ENCODE measurements at places on chromosomes 4 and X.

DNA sequence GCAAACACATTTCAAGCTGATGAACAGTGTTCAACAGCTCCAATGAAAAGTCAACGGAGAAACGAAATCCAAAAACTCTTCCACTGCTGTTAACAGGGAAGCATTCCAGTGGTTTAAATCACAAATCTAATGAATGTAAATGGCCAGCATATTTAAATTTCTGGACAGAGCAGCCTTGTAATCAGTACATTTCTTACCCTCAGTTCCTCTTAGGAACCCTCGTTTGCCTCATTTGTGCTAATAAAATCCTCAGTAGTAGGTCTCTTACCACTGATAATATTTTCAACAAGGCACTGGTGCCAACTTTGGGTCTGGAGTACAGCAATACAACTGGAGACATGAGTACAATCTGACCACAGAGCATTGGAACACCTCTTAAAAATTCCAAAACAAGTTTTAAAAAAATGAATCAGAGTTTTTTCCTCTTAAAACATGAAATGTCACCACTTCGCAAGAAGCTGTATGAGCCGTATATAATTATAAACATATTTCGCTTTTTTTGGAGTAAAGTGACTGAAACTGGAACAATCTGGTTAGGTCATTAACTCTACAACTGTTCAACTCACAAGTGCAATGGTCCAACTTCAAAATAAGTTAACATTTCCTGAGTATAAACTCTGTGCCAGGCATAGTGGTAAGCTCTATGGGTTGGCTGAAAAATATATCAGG, 211.2 kb downstream of the CPEB2 start:
- DNase-seq = no peak

DNA sequence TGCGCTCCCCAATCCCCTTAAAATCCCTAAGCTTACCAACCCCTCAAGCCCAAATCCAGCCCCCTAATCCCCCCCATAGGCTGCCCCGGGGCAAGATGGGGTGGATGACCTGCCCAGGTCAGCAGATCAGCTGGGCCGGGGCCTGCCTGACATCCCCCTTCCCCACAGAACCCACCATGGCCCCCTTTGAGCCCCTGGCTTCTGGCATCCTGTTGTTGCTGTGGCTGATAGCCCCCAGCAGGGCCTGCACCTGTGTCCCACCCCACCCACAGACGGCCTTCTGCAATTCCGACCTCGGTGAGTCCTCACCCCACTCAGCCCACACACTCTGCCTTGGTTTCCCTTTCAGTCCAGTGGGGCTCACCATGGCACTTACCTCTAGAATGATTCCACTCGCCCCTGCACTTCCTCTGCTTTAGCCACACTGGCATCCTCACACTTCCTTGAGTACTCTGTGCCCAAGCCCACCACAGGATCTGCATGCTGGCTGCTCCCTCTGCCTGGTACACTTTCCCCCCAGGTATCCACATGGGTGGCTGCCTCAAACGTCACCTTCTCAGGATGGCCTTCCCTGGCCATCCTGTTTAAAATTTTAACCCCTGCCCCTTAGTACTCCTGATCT, 1.1 kb downstream of the TIMP1 start:
- DNase-seq = no peak

DNA sequence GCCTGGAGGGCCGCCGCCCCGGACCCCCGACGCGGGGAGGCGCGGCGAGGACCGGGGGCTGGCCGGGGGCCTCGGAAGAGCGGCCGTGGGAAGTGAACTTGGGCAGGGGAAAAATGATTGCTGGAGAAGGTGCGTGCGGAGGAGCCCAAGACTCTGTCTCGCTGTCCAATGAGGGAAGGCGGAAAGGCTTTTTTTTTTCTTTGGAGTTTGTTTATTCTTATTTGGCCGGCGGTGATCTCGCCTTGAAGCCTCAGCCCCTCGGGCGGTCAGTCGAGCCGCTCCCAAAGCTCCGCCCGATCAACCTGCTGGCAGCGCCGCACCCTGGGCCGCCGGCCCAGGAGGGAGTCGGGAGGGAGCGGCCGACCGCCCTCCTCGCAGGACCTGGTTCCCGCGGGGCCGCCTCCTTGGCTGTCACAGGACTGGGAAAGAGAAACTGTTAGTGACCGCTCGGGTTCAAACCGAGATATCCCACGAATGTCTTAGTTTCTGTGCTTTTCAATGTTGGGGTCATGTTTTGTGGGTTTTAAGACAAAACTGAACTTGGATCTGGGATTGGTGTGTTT, 2.5 kb downstream of the CPEB2 start:
- peak; percentile 46 for DNase-seq

DNA sequence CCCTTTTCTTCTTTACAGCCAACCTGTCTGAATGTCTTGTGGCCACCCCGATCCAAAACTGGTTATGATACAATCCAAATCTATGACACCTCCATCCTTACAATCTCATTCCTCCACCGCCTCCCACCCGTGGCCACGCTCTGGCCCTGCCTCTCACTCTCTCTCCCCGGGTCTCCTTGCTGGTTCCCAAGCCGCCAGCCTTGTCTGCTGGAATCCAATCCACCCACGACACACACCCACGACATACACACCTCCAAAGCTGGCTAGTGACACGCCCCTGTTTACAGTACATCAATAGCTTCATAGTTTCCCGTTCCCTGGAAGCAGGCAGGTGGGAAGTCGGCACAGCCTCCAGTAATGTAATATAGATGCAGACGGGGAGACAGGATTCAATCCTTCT, 99.0 kb downstream of the WFS1 start:
- DNase-seq = no peak

DNA sequence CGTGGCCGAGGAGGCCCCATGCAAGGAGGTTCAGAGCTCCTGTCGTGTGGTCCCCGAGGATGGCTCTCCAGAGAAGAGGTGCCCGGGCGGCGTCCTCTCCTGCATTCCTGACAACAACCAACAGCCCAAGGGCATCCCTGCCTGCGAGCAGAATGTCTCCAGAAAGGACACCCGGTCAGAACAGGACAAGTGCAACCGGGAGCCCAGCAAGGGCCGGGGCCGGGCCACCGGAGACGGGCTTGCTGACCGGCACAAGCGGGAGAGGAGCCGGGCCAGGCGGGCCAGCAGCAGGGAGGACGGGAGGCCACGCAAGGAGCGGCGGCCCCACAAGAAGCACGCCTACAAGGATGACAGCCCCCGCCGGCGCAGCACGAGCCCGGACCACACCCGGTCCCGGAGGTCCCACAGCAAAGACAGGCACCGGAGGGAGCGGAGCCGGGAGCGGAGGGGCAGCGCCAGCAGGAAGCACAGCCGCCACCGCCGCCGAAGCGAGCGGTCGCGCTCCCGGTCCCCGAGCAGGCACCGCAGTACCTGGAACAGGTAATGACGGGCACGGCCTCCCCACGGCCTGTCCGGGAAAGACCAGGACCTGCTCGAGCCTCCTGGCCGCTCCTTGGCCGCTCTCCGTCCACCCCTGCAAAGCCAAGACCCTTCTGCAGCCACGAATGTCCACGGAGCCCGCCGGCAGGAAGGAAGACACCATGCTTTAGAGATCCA, 9.8 kb downstream of the AKAP17A start:
- no peak for DNase-seq

DNA sequence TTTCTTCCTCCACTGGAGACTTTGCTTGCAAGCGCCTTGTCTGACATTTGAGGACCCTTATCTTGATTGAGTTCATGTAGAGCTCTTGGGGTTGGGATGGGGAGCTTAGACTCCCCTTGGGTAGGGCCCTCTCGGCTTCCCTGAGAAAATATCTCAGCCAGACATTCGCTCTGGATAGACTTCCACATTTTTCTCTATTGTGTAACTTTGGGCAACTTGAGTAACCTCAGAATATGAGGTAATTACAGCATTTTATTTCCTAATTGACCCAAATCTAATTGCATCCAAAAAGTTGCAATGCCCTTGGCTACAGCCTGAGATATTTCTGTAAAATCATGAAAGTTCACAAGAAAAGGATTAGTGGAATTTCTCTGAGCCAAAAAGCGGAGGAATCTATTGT, 102.8 kb upstream of the MXRA5 start:
- no peak for DNase-seq

DNA sequence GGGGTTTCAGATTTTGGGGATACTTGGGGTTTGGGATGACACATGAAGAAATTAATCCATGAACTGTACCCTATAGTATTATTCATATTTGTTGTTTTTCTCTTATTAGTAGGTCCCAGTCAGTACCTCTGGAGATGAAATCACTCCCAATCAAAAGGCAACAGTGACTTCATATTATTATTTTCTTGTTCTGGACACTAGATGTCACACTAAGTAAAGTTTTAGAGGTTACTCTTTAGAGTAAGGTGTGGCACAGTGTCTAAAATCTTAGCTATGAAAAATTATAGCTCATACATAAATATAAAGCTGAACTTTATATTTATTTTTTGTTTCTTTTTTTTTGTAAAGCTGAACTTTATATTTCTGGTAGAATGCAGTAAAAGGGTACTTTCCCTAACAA, 35.1 kb downstream of the FAM114A1 start:
- no peak for DNase-seq

GRCh38 chr4:94504545-94504944, 52.8 kb downstream of the PDLIM5 start:
- DNase-seq = no peak

DNA sequence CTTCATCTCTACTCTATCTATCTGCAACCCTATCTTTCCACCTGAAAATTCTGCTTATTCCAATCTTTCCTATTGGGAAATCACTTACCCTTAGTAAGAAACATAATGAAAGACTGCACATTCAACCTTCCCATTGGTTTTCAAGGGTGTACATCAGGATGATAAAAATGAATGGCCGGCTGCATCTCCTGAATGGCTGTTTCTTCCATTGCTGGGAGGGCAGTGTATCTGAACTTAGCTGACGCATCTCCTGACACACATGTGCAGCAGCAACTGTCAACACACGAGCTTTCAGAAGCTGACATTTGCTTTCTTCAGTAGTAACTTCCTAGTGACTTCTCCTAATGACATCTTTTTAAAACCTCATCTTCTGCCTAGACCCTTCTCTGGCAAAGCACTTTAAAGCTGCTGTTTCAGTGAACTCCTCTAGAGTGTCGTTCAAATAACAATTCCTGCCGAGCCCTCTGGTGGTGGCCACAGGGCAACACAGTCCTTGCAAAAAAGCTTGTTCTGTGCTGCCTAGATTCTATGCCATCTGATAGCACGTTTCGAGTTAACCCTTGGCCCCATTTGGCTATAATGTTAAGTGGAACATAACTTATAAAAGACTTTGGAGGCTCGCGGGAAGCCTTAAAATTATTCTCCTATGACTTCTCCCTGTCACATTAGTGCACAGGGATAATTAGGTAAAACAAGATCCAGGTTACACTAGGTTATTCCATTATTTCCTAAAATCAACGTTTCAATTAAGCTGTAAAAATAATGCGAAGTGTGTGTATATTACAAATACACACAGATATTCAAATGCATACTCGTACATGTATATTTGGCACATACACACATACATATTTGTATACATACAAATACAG, 2340.7 kb downstream of the PCDH7 start:
- peak; percentile 59 for DNase-seq

GRCh38 chr4:84379917-84380641, 119.0 kb downstream of the NKX6-1 start:
- DNase-seq = no peak

- no peak for DNase-seq
Measured at GRCh38 chr4:22573198-22573597, 57.3 kb upstream of the ADGRA3 start.

GRCh38 chr4:67700116-67700737, 728 bp downstream of the UBA6 start:
- no peak for DNase-seq

DNA sequence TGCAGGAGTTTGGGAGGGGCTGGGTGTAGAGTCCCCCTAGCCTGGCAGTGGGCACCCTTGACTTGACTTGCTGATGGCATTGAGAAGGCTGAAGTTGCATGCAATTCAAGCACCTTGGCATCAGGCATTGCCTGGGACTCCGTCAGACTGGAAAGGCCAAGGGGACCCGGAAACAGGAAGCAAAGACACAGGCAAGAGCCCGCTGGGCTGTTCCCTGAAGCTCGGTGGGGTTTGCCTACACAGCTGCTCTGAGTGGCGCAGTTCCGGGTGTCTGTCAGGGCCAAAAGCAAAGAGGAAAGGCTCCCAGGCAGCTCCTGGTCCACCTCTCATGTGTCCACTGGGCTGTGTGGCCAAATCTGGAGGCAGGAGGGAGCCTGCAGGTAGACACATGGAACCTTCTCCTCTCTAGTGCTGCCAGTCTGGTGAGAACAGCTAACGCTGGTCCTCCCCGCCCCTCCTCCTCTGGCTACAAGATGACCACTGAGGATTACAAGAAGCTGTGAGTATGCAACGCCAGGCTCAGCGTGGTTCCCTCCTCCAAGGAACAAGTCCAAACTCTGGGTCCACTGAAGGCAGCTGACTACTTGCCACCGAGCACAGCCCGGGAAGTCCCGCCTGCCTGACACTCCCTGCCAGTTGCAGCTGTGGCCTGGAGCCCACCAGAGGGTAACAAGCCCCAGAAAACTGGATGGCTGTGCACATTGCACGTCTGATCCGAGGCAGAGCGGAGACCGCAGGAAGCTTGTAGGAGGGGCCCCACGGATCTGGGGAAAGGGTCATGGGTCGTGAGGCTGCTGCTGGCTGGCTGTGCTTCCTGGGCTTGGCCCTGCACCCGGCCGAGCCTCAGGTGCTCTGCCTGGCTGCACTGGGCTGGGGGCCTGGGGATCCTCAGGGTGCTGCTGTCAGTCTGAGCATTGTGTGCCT, 20.1 kb downstream of the ZNF185 start:
- DNase-seq = no peak

DNA sequence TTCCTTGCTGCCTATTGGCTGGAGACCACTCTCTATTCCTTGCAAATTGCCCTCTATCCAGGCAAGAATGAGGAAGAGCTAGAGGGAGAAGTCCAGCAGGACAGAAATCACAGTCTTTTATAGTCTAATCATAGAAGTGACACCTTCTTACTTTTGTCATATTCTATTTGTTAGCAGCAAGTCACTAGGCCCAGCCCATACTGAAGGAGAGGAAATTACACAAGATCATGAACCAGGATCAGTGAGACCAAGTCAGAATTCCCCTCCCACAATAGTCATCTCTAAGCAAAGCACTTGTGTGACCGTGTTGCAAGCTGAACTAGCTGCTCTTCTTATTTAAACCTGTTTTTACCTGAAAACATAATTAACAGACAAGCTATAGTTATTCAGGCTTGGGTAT, 317.7 kb downstream of the INPP4B start:
- no peak for DNase-seq

DNA sequence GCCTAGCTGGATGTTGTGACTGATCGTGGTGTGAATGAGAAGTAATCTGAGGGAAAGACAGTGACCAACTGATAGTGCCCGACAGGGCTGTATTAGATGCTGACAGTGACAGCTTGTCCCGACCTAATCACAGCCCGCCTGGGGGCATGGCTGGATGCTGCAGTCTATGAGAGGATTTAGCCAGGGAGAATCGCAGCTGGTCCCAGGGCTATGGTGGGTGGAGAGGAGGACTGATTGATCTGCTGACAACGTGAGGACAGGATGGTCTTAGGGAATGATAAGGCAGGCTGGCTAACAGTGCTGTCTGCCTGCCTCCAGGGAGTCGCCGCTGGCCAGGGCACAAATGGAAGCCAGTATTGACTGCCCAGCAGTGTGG, 621 bp upstream of the SUV39H1 start:
- DNase-seq = peak; percentile 28

Measured in nephron progenitor cell (in vitro differentiated cells).